ENCODE measurements at places on chromosomes 4 and X.

DNA sequence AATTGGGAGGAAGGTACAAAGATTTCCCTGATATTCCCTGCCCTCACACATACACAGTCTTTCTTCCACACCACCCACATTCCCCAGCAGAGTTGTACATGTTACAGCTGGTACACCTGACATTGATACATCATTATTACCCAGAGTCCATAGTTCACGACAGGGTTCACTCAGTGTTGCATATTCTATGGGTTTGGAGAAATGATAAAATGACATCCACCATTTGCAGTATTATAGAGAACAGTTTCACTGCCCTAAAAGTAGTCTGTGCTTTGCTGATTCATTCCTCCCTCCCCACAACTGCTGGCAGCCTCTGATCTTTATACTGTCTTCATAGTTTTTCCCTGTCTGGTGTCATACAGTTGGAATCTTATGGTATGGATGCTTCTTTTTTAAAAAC lies 15.0 kb downstream of the AGA start:
- DNase-seq: no peak

- no peak for DNase-seq
Measured at GRCh38 chr4:48025005-48025404, 8.4 kb downstream of the NIPAL1 start.

DNA sequence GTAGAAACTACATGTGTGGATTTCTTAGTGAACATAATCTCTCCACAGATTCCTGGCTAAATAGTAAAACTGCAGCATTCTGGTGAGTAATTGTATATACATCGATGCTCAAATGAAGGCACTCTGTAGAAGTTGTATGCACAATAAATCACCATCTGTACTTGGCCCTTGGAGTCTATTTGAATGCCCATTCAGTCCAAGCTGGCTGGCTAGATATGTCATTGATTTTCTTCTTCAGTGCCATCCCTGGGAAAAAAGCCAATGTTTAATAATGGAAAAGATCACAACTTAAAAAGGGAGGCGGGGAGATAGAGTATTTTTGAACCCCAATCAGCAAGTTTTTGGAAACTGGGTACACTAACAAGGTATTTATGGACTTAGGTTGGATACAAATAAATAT lies 381.0 kb upstream of the TEX13C start:
- DNase-seq: no peak

DNA sequence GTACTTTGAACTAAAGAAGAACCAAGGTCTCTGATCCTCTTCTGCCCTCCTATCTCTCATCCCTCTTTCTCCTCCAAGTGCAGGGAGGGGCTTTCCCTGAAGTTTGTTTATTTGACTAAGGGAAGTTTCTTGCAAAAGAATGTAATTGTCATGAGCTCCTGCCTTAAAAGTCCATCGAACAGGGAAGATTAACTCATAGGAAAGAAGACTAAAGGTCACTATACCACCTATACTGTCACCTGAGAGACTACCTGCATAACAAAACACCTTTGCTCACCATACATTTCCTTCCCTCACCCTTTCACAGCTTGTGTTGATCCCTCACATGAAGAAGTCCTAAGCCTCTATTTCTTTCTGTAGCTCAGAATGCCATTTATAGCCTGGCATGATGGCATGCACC lies 59.4 kb upstream of the C4orf54 start:
- DNase-seq: no peak

DNA sequence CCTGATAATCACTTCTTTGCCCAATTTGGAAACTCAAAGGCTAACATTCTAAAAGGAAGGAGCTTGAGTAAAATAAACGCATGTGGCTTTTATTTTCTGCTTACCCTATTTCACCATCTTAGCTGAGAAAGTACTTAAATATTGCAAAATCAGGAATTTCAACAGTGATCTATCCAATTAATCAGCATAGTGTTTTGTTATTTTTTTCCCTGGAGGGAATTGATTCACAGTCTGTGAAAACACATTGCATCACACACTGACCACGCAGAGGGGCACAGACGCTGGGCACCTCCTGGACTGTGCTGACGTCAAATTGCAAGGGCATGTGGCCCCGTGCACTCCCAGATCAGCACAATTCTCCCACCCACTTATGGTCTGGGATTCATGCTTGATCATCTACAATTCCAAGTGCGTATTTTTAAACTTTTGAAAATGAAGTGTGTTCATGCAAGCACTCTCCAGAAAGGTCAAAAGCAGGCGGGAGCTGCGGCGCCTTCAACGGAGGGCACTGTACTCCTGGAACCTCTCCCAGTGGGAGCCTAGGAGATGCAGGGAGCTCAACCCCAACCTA lies 320.6 kb upstream of the PPARGC1A start:
- no peak for DNase-seq

GRCh38 chr4:165541851-165542459 lies 163.1 kb downstream of the CPE start:
- no peak for DNase-seq

GRCh38 chrX:148933881-148934280 lies 433.5 kb downstream of the AFF2 start:
- no peak for DNase-seq
